ENCODE measurements at places on chromosomes 5 and 9.
A peak's percentile ranks its signal among the peaks of the same experiment; 100 is the strongest.

DNA sequence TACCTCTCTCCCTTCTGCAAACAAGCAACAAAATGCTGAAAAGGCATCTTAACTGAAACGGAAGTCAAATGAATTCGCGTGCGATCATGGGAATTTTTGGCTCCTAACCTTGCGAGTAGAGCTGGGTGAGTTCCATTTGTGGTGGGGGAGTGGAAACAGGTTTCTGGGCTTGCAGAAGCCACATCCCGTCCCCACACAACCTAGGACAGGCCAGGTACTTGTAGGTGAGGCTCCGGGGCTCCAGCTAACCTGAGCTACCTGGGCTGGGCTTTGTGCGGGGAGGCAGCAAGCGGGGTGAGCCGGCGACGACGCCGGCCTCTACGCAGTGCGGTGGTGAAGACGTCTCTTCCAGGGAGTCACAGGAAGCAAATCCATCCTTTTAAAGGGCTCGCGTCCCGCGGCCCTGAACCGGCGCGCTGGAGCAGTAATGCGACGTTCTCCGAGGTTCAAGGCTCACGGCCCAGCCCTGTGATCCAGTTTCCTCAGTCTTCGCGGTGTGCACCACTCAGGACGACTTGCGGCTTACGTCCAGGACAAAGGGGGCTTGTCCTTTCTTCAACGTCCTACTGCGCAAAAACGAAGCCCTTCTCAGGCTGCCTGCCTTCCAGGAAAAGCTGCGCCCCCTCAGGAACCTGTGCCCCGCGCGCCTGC, 567 bp upstream of the SPIN1 start:
- DNase-seq, result peak; percentile 86

DNA sequence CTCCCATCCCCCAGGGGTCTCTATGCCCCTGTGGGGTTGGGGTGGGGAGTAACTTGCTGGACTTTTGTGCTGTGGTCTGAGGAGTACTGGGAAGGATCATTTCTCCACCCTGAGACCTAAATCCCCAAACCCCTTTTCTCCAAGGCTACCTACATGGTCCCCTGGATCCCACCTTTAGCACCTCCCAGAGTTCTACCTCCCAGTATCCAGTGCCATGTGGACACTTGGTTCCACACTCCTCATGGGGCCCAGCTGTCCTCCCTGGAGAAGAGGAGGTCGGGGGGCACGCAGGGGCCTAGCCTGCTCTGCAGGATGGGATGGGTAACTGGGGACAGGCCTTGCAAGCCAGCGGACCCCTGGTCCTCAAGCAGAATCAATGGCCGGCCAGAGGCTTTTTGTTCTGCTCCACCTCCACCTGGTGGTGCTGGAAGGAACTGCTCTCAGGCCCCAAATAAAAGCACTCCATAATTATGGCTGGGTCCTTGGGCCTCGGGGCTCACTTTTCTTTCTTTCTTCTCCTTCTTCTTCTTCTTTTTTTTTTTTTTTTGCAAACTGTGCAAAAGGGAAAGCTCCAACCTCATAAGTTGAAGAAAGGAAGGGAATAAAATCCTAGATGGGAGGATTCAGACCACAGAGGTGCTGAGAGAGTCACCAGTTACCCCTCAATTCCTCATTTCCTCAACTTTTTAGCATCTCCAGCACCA, 68.4 kb downstream of the PSD2 start:
- DNase-seq, result peak; percentile 85

DNA sequence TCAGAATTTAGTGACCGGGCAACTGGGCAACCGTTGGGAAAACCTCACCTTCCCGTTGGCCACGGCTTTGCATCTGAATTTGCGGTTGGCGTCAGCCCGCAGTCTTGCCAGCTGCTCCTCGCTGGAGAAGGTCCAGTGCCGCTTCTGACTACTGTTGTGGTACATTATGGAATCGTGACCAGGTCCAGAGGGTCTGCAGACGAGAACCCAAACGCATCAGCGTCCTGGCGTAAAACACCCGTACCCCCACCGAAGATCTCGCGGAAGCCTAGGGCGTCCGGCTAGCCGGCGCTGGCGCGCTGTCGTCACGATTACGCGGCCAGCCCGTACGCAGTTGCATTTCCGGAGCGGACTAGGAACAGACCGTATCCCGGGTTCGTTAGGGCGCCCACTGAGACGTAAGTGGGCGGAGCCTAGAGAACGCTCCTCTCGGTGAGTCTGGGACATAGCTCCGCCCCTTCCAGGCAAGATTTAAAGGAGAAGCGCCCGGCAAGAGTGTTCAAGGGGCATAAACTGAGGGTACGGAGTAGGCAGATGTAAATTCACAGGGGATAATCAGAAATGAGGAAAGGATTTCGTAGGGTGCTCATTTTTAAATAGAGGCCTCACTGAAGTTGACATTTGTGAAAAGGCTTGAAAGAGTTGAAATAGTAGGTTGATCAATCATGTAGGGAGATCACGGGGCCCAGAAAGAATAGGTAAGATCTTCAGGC, at the start of gene CCNH:
Gene CCNH, minus strand, starts transcription at position 301 of the 713 bp plus-strand sequence. Its CDS starts 136 bp downstream, at position 165.
- peak; percentile 100 for DNase-seq

GRCh38 chr5:11602298-11602697, 301.9 kb downstream of the CTNND2 start:
- DNase-seq, result no peak
